ENCODE measurements at places on chromosomes 13 and 19.

DNA sequence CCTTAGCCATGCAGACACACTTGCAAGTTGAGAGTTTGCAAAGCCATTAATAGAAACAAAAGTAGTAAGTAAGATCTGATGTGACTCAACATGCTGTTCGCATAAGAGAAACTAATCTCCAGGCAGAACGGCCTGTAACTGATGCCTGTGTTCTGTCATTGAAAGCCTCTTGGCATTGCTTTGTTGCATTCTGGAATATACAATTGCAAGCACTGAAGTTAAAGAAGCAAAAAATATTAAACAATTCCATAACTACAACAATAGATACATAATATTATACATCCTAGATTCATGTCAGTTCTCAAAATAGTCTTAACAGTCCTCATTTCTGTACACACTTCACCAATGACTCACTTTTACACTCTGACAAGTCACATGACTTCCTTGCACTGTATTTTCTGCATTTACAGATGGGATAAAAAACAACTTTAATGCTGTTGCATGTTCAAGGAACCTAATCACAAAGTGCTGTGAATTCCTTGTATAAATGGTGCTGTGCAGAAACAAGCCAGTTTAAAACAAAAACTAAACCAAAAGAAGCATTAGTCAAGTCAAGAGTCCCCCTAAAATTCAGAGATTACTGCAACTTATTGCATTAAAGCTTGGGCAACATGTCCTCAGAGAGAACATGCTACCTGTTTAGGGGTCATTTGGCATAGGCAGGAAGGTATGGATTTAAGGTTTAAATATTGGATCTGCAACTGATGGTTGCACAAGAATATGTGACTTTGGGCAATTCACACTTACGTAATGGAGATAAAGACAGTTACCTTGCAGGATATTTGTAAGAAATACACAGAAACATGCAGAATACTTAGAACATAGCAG, 79.5 kb upstream of the SERP2 start:
- DNase-seq: no peak

DNA sequence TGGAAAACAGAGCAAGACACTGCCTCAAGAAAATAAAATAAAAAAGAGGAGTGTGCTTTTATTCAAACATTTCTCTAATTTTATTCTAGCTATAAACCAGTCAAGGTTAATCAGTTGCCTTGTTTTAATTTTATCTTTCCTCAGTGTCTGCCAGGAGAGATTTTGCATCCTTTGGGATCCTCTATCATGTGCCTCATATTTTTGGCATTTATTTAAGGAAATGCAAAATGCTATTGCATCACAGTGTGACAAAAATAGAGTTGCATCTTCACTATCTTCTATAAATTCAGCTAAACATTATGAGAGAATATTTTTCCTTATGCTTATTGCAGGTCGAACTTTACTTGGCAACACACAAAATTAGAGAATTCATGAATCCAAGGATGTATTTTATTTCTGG, 639.0 kb upstream of the KLF12 start:
- no peak for DNase-seq

DNA sequence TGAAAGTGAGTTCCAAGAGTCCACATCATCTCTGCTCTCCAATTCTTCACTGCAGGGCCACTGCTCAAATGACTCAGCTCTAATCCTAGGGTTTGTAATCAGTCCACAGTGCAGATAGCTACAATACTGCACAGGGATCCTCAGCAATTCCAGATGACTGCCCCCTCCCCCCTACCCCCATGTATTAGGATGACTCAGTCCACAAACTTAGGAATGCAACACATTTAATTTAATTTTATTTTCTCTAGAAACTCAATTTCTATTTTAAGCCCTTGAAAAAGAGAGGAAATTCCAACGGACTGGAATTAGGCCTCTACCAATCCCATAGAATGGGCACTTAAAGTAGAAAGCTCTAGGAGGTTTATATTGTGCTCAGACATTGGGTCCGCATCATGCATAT, 173.8 kb upstream of the SOX21 start:
- no peak for DNase-seq

- peak; percentile 45 for DNase-seq
These were observed at the start of gene KHSRP for GRCh38 chr19:6424195-6424938. Gene KHSRP, minus strand, starts transcription at chr19:6424811. Its CDS starts 110 bp downstream, at chr19:6424701.

DNA sequence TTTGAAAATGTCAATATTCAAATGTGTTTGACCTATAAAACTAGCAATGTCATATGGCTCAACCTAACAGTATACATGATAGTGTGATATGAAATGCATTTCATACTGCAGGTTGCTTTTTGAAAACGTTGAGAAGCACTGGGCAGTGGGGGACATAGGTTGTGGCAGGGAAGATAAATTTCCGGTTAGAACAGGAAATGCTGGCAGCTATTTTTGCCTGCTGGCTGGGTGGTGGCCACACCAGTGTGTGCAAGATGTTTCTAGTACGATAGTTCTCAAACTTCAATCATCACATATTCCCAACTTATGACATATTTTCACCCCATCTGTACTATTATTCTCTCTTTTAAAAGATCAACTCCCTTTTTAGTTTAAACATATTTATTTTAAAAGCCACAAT, 17.2 kb downstream of the FXYD5 start:
- DNase-seq: no peak

DNA sequence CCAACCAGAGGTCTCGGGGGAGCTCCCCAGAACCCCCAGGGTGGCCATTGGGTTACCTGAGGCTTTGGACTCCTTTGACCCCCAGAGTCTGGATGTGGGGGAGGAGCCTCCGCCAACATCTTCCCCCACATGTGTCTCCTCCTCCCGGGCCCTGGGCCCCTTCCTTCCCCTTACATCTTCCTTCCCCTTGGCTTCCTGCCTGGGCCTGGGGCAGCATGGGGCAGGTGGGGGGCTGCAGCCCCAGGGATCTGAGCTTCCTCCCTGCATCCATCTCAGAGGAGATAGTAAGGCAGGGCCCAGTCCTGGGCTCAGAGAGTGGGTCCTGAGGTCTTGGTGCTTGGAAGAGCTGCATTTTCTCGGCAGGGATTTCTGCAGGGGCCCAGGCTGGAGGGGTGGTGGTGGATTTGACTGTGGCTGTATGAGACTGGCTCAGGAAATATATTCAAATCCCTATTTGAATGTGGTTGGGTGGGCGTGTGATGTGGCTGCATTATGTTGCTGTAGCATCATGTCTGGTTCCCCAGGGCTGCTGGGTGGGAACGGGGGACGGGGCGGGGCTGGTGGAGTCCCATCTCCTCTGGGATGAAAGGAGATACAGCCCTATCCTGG, 919 bp downstream of the VAV1 start:
- peak; percentile 40 for DNase-seq

GRCh38 chr13:40058757-40059236, 403.3 kb downstream of the COG6 start:
- DNase-seq: no peak

GRCh38 chr13:26747706-26748105, 12.9 kb downstream of the GPR12 start:
- DNase-seq: no peak

GRCh38 chr19:5695649-5696195, 5.6 kb downstream of the RPL36 start:
- no peak for DNase-seq

DNA sequence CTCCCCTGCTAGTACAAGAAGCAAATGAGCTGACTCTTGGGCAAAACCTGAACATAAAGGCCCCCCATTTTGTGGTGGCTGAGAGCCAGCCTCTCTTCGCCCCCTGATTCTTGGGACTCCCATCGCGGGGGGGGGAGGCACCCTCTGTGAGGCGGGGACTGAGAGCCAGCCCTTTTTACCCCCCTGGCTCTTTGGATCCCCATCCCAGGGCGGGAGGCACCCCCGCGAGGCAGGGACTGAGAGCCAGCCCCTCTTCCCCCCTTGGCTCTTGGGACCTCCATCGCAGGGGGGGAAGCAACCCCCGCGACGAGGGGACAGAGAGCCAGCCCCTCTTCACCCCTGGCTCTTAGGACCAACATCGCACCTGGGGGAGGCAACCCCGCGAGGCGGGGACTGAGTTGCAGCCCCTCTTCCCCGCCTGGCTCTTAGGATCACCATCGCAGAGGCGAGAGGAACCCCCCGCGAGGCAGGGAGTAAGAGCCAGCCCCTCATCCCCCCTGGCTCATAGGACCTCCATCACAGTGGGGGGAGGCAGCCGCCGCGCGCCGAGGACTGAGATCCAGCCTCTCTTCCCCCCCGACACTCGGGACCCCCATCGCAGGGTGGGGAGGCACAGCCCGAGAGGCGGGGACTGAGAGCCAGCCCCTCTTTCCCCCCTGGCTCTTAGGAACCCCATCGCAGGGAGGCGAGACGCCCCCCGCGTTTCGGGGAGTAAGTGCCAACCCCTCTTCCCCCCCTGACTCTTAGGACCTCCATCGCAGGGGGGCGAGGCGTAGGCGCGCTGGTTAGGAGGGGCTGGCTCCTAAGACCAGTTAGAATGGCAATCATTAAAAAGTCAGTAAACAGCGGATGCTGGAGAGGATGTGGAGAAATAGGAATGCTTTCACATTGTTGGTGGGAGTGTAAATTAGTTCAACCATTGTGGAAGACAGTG, 2428.4 kb upstream of the PCDH20 start:
- DNase-seq: no peak

GRCh38 chr13:35812736-35813135, 318.4 kb downstream of the DCLK1 start:
- peak; percentile 46 for DNase-seq

GRCh38 chr19:15195371-15196334, 5.1 kb downstream of the NOTCH3 start:
- DNase-seq: peak; percentile 79

GRCh38 chr13:102197193-102197592, 204.7 kb downstream of the FGF14 start:
- DNase-seq: no peak

GRCh38 chr13:44713788-44714469, 137.8 kb upstream of the TSC22D1 start:
- DNase-seq: no peak

DNA sequence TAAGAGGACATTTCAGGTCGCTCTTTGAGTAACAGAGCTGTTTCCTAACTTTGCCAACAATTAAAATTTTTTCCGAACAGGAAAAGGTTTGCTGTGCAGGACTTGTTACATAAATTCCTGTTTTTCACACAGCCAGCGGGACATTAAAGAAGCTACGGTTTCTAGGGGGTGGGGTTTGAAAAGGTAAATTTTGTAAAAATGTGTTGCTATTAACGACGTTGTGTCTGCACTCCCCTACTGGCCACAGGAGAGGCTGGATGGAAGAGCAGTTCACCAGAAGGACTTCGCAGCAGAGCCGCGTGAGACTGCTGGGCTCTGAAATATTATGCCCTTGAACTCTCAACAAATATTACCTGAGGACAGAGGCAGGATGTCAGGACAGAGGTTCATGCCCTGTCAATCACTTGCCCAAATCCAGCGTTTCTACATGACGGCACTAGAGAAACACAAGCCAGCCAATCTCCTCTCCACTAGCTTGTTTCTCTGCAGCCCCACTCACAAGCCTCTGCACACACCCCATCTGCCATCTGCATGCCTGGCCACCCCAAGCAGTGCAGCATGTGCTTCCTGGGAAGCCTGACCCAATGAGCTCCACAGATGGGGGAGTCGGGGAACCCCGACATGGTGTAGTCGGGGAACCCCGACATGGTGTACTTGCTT, 102.0 kb downstream of the FOXO1 start:
- no peak for DNase-seq

DNA sequence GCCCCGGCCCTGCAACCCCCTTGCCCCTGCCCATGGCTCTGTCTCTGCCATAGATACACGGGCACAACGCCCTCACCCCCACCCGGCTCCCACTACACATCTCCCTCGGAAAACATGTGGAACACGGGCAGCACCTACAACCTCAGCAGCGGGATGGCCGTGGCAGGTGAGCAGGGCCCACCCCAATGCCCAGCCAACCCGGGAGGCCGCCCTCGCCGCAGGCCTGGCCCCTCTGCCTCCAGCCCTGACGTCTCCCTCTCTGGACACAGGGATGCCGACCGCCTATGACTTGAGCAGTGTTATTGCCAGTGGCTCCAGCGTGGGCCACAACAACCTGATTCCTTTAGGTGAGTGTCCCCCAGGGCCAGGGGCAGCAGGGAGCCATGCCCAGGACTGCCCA, 7.7 kb downstream of the YIPF2 start:
- no peak for DNase-seq

DNA sequence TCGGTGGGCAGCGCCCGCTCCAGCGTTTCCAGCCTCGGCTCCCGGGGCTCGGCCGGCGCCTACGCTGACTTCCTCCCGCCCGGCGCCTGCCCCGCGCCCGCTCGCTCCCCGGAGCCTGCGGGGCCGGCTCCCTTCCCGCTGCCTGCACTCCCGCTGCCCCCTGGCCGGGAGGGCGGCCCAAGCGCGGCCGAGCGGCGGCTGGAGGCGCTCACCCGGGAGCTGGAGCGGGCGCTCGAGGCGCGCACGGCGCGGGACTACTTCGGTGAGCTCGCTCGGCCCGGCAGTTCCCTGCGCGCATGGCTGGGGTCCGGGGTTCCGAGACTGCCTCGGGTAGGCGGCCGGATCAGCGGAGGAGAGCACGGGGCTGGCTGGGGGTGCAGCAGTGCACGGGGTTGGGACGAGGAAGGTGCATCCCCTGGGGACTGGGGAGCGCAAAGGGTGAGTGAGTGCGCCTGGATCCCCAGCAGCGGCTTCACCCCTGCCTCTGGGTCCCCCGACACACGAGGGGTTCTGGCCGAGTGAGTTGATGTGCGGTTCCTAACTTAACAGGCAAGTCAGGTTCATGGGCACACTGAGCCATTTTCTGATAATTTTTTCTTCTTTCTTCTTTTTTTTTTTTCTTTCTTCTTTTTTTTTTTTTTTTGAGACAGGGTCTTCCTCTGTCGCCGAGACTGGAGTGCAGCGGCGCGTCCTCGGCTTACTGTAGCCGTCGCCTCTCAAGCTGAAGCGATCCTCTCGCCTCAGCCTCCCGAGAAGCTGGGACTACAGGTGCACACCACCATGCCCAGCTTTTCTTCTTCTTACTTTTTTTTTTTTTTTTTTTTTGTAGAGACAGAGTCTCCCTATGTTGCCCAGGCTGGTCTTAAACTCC, 1.1 kb downstream of the WTIP start:
- DNase-seq: no peak

DNA sequence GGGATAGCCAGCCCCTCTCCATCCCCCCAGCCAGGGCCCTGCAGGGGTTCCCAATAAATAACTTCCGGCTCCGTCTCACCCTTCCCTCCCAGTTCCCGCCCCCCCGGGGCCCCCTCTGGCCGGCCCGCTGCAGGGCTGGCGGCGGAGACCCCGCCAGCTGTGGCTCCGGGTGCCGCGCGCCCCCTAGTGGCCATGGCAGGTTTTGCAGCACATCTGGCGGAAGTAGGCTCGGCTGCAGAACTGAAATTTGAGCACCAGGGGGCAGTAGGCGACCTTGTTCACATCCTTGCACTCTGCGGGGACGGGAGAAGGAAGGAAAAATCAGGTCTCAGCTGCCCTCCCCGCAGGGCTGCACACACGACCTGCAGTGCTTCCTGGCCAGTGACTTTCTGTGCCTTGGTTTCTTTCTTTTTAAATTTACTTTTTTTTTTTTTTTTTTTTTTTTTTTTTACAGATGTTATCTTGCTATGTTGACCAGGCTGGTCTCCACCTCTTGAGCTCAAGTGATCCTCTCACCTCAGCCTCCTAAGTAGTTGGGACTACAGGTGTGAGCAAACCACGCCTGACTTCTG, 3.6 kb upstream of the MYO1F start:
- DNase-seq: peak; percentile 91

All from femur (tissue), 1 donor.